Pancreas (tissue), 10 donors: ENCODE measurements at places on chromosomes 1 and 21. TPM values are rescaled to one million over a fixed set of nuclear protein-coding genes. Genes with fewer than 3 reads are reported as not detected.

DNA sequence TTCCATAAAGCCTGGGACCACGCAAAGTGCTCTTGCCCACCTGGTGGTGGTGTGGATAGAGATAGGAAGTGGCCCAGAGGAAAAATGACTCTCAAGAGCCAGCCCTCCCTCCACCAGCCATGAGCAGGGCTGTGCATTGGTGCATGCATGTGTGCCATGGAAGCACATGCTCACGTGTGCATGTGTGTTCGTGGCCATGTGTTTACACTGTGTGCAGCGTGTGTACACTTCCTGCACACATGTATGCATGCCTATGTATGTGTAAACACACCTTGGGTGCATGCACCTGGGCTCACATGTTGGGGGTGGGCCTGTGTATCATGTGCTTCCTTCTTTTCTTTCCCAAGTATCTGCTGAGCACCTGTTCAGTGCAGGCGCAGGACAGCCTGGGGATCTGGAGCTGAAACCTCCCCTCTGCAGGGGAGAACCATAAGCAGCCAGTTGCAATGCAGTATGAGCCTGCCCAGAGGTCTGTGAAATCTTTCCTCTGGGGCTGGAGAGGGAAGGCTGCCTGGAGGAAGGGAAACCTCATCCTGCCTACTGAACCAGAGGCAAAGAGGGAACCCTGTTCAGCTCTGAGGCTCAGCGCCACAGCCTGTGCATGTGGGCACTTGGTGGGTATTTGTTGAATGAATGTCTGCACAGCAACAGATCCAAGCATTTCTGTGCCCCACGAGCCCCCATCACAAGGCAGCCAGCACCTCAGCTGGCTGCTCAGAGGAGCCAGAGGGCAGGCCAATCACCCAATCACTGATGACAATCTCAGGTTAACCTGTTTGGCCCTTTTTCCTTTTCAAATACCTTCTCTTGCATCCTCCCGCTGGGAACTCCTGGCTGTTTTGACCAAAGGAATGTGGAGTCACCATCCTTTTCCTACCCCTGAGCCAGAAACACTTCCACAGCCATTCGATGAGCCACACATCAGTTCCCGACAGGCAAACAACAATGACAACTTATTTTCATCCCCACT, 327.0 kb downstream of the NPHP4 start:
- H3K27ac ChIP-seq = no peak overlapping the region
- H3K36me3 ChIP-seq = no peaks in the 10 kb centered on the region
- DNase-seq = no peak
- no peaks in the 10 kb centered on the region for H3K27me3 ChIP-seq
- H3K4me3 ChIP-seq = no peak overlapping the region

- no peaks in the 10 kb centered on the region for H3K36me3 ChIP-seq
- no peak for DNase-seq
- H3K27ac ChIP-seq = no peak overlapping the region
- H3K4me3 ChIP-seq = no peak overlapping the region
- H3K27me3 ChIP-seq = no peaks in the 10 kb centered on the region
- H3K4me1 ChIP-seq = peaks cover 13% of the 10 kb centered on the region
Measured at GRCh38 chr1:9231648-9232332, 2.8 kb upstream of the H6PD start.

GRCh38 chr1:229768232-229768631, 142.2 kb downstream of the URB2 start:
- no peaks in the 10 kb centered on the region for H3K4me1 ChIP-seq
- no peaks in the 10 kb centered on the region for H3K27me3 ChIP-seq
- H3K27ac ChIP-seq = no peak overlapping the region
- no peaks in the 10 kb centered on the region for H3K36me3 ChIP-seq

- H3K4me3 ChIP-seq = no peak overlapping the region
- H3K36me3 ChIP-seq = no peaks in the 10 kb centered on the region
- no peaks in the 10 kb centered on the region for H3K27me3 ChIP-seq
Measured at GRCh38 chr21:42833859-42834725, 45.2 kb downstream of the WDR4 start.

- H3K4me1 ChIP-seq = no peaks in the 10 kb centered on the region
- H3K4me3 ChIP-seq = no peak overlapping the region
- H3K27me3 ChIP-seq = no peaks in the 10 kb centered on the region
- H3K36me3 ChIP-seq = no peaks in the 10 kb centered on the region
Measured at GRCh38 chr21:25424634-25425033, 182.6 kb downstream of the MRPL39 start.

- no peaks in the 10 kb centered on the region for H3K4me1 ChIP-seq
- DNase-seq = no peak
- H3K27me3 ChIP-seq = no peaks in the 10 kb centered on the region
Measured at GRCh38 chr1:55127827-55128343, 87.3 kb downstream of the USP24 start.

DNA sequence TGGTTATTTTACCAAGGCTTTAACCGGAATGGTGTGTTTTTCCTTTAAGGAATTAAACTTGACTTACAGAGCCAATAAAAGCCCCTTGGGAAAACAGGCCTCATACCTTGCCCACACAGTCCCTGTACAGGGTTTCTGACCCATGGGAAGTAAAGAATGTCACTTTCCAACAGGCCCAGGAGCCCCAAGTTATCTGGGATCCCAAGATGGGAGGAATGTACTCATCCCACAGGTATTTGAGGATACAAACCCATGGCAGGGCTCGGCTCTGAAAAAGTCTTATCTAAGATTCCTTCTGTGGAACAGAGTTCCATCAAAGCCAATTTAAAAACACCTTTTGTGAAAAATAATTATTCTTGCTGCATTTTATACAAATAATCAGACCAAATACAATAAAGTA, 15.3 kb upstream of the COX20 start:
- no peak for DNase-seq
- H3K4me1 ChIP-seq = no peaks in the 10 kb centered on the region
- H3K4me3 ChIP-seq = no peak overlapping the region
- no peaks in the 10 kb centered on the region for H3K27me3 ChIP-seq

Gene IL22RA1
- total RNA-seq = 143 TPM

Gene CD164L2
- not detected for total RNA-seq

Gene CHRNB2
- total RNA-seq = 0.90 TPM

Gene SH2D2A
- total RNA-seq = 1.5 TPM

Gene SPATA46
- not detected for total RNA-seq

Gene VN1R5
- total RNA-seq = not detected

Gene MYOG
- total RNA-seq = not detected
